ENCODE measurements at places on chromosomes 6 and 20. TPM values are rescaled to one million over a fixed set of nuclear protein-coding genes. Genes with fewer than 3 reads are reported as not detected.

GRCh38 chr6:2596222-2596621 lies 154.5 kb downstream of the MYLK4 start:
- DNase-seq = no peak

Gene CALHM4
- polyA plus RNA-seq = 0.85 TPM

- DNase-seq = no peak
These were observed 457.0 kb downstream of the EPM2A start for GRCh38 chr6:145278163-145278807.

DNA sequence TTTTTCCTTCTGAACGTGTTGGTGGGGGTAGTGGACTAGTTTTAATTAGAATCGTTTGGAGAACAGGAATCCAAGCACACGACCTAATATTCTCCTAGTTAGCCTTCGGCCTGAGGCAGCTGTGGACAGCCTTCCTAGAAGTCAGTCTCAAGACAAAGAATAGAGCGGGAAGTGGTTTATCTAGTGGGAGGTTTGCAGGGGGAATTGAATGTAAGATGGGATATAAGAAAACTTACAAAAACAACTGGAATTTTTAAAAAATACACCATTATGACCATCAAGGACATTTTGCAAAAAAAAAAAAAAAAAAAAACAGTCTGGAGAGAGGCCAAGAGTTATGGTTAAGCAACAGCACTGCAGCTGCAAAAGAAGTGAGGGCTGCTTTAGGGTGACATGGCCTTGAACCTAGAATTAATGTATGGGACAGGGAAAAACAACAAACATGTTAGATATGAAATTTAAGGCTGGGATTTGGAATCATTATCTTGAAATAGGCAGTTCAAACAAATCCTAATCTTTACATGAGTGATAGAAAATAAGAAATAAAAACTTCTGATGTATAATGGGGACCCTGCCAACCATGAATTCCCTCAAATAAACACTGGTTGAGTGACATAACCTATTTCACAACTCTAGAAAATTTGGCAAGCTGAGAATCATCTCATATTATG lies 40.2 kb downstream of the PLAGL1 start:
- DNase-seq = no peak

DNA sequence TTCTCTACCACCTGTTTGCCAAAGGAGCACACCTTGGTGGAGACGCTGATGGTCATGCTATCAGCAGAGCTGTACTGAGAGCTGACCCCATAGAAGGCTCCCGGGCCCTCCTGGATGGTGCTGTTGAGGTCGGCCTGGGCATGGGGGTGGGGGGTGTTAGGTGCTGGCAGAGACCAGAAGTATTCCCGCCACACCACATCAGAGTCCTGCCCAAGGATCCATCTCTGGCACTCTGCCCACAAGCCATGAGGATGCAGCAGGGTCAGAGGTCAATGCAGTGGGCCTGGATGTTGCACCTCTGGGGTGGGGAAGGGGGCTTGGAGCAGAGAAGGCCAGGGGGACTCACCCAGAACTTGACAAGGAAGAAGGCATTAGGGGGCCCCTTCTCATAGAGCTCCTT lies 7.4 kb downstream of the RPL10A start:
- DNase-seq = no peak

- no peak for DNase-seq
These were observed 610.3 kb downstream of the RNF144B start for GRCh38 chr6:18997375-18997826.

Gene TOX2
- 5.3 TPM for polyA plus RNA-seq

All from left renal pelvis (tissue), 4 donors.